ENCODE measurements at places on chromosomes 2 and 18.
A peak's percentile ranks its signal among the peaks of the same experiment; 100 is the strongest.

DNA sequence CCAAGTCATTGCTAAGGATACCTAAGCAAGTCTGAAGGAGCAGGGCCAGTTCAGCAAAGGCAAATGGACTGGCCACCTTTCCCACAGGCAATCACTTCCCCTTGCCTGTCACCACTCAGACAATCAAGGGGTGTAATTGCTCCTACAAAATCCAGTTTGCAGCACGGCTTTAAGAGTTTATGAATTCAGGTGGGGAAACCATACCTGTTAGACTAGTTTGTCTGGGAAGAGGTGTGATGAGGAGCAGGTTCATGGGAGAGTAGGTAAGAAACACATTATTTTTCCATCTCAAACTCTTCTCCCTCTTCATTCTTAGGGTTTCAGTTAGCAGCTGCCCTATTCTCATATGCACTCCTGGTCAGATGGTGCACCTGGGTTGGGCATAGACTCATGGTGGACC, 102.5 kb downstream of the EVA1A start:
- no peak for DNase-seq

DNA sequence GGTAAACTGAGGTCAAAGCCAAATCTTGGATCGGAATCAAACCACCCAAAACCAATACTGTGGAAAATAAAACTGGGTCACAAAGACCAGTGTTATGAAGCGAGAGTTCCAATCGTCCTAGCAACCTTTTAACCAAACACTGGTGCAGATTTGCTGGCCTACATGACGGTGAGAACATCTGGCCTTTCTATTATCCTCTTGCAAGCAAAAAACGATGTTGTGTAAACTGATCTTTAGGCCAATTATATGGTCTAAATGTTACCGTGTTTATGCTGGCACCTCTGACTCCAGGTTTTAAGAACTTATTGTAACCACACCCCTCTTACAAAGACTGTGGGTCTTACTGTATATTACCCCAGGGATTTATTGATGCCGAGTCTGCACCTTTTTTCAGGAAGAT, 145.9 kb downstream of the GFPT1 start:
- DNase-seq: no peak

GRCh38 chr2:5387406-5387805, 304.8 kb upstream of the SOX11 start:
- DNase-seq: no peak

DNA sequence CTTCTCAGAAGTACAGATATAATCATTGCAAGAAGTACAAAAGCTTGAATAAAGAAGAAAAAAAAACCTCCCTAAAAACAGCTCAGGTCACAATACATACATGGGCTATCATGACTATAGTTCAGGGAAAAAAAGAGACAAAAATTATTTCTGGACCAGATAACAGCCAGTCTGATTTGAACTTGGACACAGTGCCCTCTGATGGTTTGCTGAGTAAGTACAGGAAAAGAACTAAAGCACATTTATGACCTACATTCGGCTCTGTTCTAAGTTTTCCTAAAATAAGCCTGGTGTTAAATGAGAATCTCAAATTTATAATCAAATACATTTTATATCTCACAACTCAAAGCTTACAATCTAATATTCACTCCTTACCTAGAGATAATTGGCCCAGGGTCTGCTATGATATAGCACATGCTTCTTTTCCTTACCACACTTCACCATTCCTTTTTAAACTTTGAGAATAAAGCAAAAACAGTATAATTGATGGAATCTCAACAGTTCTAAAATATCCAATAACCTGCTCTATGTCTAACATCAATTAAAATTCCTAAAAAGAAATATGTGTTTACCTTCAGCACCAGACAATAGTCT, 81.1 kb downstream of the RAPH1 start:
- DNase-seq: peak; percentile 51

DNA sequence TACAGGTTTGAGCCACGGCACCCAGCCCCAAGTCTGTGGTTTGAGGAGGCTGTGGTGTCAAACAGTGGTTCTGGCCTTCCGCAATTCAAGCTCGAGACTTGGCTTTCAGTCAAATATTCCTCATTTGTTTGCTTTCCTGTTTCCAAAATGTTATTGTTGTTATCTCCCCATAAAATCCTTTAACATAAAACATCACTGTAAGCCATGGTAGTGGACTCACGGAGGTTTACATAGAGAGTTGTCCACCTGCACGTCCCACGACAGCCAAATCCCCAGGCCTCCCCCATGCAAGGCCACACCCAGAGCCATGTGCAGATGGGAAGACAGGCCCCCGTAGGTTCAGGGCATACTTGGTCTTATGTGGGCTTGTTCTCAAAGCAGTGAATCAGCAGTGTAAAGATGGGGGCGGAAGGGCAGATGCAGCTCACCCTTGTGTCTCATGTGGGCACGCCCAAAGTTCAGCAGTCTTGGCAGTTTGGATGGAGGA, 18.9 kb upstream of the ST3GAL5 start:
- DNase-seq: no peak

DNA sequence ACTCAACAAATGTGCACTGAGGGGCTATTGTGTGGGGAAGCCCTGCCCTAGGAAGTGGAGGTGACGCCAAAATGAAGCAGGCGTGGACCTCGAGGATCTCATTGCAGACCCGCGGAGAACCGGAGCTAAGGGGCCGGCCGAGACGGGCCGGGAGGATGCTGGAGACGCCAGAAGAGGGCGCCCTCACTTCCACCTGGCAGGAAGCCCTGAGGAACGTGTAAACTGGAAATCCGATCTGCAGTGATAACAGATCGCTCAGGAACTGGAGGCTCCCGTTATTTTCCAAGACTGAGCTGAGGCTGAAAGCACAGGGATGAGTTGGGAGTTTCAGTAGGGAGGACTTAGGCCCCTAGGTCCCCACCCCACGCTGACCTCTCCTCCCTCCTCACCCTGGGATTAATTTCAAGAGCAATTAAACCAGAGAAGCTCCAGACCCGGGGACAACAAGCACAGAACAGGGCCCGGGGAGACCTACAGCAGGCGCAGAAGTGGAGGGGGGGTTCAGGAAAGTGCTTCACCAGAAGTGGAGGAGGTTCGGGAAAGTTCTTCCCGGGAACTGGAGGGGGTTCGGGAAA, 7.7 kb upstream of the COL6A3 start:
- DNase-seq: peak; percentile 63
